ENCODE measurements at places on chromosomes 3 and 15.

DNA sequence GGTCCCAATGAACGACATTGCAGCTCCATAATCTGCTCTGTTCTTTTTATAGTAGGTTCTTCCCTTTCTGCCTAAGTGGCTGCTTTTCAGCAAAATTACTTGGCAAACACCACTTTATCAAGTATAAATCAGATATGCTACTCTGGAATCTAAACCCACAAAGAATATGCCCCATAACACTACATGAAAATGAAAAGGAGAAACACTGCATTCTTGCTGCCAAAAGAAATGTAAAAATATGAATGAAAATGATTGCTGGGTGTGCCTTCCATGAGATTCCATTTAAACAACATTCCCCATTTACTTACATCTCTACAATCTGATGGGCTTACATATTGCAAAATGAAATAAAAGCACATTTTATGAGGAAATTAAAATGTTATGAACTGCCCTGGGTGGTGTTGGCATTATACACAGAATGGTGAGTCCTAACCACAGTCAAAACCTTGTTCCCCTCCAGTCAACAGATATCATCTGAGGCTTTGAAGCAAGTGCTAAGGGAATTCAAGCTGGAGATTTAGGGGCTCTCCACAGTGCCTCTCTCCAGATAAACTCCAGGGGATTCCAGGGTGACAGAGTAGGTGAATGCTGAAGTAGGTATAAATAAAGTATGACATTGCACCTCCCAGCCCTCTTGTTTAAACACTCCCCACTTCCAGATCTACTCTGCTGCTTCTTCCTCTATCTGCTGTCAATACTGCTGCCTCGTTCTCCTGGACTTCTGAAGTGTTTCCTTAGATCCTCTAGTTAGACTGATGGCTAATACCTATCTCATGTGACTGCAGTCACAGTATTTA lies 136.5 kb downstream of the RORA start:
- no peak for DNase-seq

DNA sequence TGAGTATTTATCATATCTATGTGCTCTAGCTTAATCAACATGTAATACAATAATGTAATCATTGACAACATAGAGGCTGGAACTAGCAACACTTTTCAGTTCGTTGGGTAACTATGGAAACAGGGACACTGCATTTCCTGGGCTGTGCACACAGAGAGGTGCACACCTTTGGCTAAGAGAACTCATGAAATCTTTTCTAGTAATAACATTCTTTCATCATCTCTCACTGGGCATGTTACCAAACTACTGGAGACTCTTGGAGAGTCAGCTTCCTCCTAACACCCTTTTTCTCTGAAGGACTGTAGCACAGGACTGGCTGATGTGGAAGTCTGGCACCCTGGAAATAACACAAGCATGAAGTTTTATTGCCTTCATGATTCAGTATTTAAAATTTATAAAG lies 135.6 kb downstream of the KCNMB2 start:
- peak; percentile 4 for DNase-seq

DNA sequence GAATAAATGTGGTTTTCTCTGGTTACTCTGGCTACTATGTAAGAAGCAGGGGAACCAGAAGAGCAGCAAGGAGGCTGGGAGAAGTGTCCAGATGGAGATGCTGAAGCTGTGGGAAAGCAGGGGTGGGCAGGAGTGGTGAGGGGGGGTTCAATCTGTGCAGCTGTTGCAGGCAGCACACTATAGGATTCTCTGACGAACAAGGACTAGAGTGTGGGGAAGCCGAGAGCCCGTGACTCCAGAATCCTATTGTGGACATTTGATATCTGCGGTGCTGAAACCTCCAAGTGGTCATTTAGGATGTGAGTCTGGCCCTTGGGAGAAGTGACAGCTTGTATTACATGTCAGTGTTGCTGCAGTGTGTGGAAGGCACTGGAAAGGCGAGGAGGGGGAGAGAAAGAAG lies 60.5 kb downstream of the GABRB3 start:
- no peak for DNase-seq

- no peak for DNase-seq
Observed at GRCh38 chr3:19596408-19596807, 337.6 kb downstream of the EFHB start.

DNA sequence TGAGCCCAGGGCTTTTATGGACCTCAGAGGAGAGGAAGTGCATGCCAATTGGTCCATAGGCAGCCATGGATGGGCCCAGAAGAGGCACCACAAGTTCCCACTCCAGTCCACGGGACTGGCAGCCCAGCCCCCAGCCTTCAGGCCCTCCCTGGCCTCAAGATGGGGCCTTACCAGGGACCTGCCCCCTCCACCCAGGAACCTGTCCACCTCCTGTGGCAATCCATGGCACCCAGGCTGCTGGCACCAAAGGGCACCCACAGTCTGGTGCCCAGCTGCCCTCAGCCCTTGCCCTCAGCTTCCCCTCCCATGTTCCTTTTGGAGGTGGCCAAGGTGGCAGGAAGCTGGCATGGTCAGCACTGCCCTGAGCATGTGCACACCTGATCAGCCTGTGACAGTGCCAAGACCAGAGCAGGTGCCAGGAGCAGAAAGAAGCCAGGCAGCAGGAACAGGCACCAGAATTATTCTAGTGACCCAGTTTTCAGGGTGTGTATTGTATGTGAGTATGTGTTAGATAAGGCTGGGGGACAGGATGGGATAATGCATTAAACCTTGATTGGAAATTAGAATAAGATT lies 415.0 kb downstream of the NTRK3 start:
- no peak for DNase-seq

DNA sequence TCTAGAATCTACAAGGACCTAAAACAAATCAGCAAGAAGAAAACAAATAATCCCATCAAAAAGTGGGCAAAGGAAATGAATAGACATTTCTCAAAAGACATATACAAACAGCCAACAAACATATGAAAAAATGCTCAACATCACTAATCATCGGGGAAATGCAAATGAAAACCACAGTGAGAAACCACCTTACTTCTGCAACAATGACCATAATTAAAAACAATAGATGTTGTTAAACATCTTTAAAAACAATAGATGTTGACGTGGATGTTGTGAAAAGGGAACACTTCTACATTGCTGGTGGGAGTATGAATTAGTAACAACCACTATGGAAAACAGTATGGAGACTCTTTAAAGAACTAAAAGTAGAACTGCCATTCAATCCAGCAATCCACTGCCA lies 96.2 kb downstream of the CBLB start:
- no peak for DNase-seq

DNA sequence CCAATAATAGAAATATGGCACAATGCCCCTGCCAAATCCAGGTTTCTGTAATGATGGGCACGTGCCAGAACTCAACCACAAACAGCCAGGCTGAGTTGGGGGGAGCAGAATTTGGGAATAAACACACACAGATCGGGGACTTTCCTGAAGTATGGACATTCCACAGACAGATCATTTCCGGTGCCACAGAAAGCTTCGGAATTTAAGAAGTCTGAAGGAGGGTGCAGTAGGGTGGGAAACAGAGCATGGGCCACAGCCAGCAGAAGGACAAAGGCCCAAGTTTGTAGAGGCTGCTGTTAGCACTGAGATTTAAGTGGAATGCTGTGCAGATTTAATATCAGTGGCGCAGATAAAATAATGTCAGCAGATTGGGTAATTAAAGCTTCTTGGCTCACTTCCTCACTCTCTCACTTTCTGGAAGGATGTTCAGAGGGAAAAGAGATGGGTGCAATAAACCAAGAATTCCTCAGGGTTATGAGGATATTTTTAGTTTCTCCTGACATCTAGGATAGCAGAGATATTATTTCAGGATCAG lies 67.4 kb downstream of the MYLK start:
- DNase-seq = peak; percentile 72

DNA sequence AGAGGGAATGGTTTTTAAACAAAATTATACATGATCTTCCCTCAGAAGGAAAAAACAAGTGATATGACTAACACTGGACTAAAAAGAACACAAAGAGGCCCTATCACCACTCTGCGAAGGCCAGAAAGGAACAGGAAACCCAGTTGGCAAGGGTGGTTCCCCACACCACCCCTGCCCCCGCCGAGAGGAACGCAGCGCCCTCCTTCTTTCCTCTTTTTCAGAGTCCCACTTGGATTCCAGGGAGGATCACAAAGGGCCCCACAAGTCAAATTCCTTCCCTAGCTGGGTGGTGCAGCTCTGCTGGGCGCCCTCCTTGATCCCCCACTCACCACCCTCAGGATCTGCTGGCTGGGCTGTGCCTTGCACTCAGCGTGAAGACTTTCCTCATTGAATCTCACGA lies 29.8 kb downstream of the PLA1A start:
- no peak for DNase-seq
